ENCODE measurements at places on chromosomes 3 and 15.

DNA sequence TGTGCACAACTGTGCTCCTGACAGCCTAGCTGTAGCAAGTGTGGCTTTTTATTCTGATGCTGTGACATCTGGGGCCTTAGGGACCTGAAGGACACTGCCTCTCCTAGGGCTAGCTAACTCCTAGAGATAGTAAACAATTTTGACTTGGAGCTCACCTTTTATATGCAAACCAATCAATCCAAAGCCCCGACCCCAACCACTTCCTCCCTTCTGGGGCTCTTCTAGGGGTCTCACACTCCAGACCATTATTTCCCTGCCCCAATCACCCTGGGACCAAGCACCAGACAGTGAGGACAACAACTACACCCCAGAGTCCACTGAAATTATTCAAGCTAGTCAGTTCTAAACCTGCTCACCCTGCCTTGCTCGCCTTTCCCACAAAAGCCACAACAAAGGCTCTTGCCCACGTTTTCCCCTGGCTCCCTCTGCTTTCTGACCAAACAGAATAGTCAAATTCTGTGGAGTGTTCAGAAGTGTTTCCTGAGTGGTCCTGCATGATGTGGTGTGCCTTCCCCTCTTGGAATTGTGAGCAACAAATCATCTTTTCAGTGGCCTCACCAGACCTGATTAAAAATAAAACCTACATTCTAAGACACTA lies 84.2 kb upstream of the WNT5A start:
- DNase-seq = no peak
- H3K36me3 ChIP-seq = no peaks in the 10 kb centered on the region
- no peak overlapping the region for H3K4me3 ChIP-seq
- H3K4me1 ChIP-seq = no peaks in the 10 kb centered on the region

DNA sequence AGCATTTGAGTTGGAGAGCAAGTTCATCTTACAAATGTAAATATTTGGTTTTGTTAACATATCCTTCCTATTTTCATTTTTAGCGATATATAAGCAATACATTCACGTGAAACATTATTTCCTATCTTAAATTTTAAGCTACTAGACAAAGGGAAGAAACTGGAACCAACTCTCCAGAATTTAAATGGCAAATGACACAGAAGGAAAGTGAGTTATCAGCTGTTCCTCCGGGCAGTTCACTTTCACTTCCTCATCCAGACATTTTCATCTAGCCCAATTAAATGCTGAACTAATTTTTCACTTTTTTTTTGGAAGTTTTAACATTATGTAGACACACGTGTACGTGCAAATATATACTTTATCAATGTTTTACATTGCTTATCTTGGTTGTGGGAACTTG lies 58.7 kb downstream of the MORC1 start:
- H3K27ac ChIP-seq = no peak overlapping the region
- H3K27me3 ChIP-seq = peaks cover 45% of the 10 kb centered on the region
- no peak overlapping the region for H3K4me3 ChIP-seq
- no peak for DNase-seq
- H3K36me3 ChIP-seq = peaks cover 2% of the 10 kb centered on the region
- H3K4me1 ChIP-seq = peaks cover 7% of the 10 kb centered on the region

GRCh38 chr15:69522361-69522760 lies 69.7 kb downstream of the RPLP1 start:
- no peaks in the 10 kb centered on the region for H3K36me3 ChIP-seq
- H3K4me1 ChIP-seq = no peaks in the 10 kb centered on the region
- DNase-seq = no peak
- H3K27ac ChIP-seq = no peak overlapping the region
- peaks cover 15% of the 10 kb centered on the region for H3K27me3 ChIP-seq

DNA sequence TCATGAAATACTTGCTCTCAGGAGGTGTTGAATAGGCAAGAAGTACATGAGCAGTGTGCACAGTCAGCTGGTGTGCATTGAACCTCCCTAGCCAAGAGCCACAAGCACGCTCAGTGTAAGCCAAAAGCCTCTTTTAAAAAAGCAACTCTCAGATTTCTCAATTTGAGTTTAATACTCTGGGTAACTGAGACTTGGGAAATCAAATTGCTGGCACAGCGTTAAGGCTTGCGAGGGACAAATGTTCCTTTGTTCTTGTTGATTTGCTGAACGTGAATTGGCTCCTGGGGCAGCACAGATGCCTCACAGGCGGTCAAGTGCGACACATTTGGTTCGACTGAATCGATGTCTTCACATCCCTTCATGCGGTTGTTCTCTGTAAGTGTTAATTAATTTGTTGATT lies at the start of gene FAM240A:
FAM240A (plus strand) TSS at position 202 of the 400 bp plus-strand sequence; CDS start at position 361, 159 bp downstream.
- H3K4me1 ChIP-seq = peaks cover 2% of the 10 kb centered on the region
- H3K36me3 ChIP-seq = peaks cover 7% of the 10 kb centered on the region
- DNase-seq = no peak
- H3K27me3 ChIP-seq = peaks cover 37% of the 10 kb centered on the region

DNA sequence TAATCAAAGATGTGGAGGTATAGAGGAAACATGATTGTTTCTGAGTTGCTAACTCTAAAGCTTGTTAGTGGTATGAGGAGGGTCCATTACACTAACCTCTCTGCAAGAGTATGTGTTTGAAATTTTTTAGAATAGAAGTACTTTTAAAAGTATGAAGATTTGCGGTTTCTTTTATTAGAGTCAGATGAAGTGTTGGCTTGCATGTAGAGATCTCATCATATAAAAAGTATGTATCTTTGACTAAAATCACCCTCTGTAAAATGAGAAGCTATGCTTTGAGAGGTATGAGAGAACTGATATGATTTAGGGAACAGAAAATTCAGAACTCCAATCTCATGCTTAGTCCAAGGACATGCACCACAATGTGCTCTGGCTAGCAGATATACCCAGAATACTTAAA lies 140.4 kb upstream of the MBNL1 start:
- H3K36me3 ChIP-seq = no peaks in the 10 kb centered on the region
- H3K4me1 ChIP-seq = peaks cover 5% of the 10 kb centered on the region
- no peak overlapping the region for H3K4me3 ChIP-seq
- DNase-seq = no peak
- no peak overlapping the region for H3K27ac ChIP-seq

GRCh38 chr15:74175271-74176191 lies 2.0 kb downstream of the ISLR start:
- peaks cover 10% of the 10 kb centered on the region for H3K4me1 ChIP-seq
- no peak overlapping the region for H3K4me3 ChIP-seq
- no peaks in the 10 kb centered on the region for H3K36me3 ChIP-seq
- H3K27me3 ChIP-seq = peaks cover 45% of the 10 kb centered on the region

DNA sequence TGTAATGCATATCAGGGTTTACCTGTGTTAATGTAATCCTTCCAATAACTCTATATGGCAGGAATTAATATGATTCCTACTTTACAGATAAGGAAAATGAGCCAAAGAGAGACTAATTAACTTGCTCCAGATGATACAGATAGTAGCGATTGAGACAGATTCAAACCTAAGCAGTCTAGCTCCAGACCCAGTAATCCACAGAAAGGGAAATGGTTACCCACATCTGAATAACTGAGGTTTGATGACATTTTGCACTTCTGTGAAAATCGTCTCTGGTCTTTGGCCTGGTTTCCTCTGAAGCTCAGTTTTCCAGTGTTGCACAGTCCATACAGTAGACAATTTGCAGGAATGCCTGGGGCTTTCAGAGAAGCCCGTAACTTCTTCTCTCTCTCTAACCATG lies 177.1 kb upstream of the UMPS start:
- H3K36me3 ChIP-seq = peaks cover 11% of the 10 kb centered on the region
- H3K27me3 ChIP-seq = peaks cover 93% of the 10 kb centered on the region
- no peak overlapping the region for H3K27ac ChIP-seq
- DNase-seq = no peak
- H3K4me3 ChIP-seq = no peak overlapping the region

DNA sequence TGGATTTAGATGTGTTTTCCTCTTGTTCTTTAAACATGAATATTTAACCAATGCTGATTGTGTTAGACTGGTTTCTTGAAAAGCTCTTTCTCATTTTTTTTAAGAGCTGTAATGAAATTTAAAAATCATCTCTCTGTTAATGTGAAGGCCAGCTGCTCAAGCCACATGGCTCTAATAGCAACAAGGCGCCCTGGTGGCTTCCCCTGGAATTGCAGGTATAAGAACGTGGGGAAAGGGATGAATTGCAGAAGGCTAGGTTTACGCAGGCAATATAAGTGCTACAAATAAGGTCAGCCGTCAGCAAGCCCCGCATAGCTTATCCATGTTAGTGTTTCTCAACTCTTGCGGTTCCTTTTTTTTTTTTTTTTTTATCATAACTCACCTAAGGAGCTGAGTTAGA lies 108.5 kb downstream of the SAMMSON start:
- H3K4me1 ChIP-seq = no peaks in the 10 kb centered on the region
- no peak for DNase-seq
- H3K27me3 ChIP-seq = no peaks in the 10 kb centered on the region
- H3K36me3 ChIP-seq = no peaks in the 10 kb centered on the region

DNA sequence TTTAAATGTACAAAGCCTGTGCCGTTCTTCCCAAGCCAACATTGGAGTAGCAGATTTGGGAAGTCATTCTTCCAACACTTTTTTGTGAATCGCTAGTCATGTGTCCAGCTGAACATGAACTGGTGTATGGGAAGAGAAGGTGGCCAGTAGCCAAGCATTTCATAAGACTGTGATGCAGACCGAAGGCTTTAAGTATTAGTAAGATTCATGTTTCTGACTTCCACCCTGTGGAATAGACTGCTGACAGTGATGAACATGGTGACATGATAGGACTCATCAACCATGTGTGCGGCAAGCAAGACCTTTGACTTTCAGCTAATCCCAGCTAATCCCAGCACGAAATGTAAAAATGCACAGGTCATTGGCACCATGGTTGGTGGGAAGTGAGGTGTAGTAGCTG lies 48.3 kb upstream of the THSD4 start:
- H3K4me3 ChIP-seq = no peak overlapping the region
- no peak for DNase-seq
- no peaks in the 10 kb centered on the region for H3K4me1 ChIP-seq

DNA sequence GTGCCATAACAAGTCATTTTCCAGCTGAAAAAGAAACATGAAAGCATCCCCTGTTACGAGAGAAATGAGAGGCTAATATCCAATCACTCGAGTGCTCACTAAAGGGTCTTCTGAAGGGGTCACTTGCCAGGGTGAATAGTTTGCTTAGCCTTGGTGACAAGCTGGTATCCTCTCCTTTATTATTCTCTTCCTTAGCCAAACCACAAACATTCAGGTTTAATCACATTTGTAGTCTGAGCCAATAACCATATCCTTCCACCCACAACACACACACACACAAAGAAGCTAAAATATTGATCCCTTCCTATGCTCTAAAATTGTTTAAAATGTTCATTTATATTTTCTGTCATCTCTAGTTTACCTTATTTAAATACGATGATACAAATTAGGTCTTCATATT lies 240.5 kb upstream of the TMCO5A start:
- no peak overlapping the region for H3K4me3 ChIP-seq
- H3K4me1 ChIP-seq = no peaks in the 10 kb centered on the region
- no peak overlapping the region for H3K27ac ChIP-seq
- no peak for DNase-seq
- no peaks in the 10 kb centered on the region for H3K36me3 ChIP-seq

GRCh38 chr3:115790759-115791158 lies 167.4 kb downstream of the GAP43 start:
- H3K27ac ChIP-seq = no peak overlapping the region
- no peaks in the 10 kb centered on the region for H3K27me3 ChIP-seq
- no peak overlapping the region for H3K4me3 ChIP-seq
- no peak for DNase-seq
- no peaks in the 10 kb centered on the region for H3K36me3 ChIP-seq
- H3K4me1 ChIP-seq = peaks cover 24% of the 10 kb centered on the region

DNA sequence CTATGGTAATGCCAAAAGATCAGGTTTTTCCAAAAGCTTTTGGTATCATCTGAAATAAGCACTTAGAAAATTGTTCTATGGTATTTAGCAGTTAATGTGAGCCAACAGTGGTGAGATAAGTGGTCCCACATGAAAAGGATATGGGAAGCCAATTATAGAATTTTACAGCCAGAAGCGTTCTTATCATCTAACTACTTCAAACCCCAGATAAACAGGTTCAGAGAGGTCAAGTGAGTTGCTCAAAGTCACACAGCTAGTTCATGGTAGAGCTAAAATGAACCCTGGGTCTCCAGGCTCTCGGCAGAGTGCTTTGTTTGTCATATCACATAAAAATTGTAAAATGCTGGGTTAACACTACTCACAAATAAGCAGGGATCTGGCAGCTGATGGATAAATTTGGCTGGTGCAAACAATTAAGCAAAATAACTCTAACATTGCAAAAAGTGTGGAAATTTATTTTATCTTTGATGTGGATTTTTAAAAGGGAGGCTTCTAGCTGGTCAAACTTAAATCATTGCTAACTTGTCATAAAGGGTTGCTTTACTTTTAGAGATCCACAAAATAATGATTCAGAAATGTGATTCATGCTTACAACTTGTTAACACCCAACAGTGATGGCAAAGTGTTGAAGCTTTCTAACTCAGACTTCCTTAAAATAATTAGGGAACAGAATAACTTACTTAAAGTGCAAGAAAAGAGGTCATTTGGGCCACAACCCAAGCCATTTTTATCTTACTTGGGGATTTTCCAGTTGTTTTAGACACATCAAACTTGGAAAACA lies 202.8 kb upstream of the TBC1D5 start:
- H3K27me3 ChIP-seq = peaks cover 78% of the 10 kb centered on the region
- DNase-seq = no peak
- H3K27ac ChIP-seq = no peak overlapping the region
- no peaks in the 10 kb centered on the region for H3K4me1 ChIP-seq

DNA sequence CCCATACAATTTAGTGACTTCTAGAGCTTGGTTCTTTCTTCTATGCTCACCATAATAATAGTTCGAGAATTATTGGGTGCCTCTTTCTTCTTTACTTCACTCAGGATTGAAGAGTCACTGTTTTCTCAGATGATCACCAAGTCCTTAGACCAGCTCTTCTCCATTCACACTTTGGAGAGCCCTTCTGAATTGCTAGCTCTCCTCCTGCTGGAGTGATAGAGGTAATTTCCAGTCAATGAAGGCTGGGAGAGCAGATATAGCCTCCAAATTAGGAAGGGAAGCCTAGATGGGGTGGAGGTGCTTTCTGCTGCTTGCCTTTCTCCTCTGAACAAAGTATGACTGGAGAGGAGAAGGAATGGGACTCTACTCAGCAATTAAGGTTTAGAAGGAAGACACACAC lies 10.7 kb upstream of the BBX start:
- H3K27me3 ChIP-seq = peaks cover 43% of the 10 kb centered on the region
- no peak overlapping the region for H3K4me3 ChIP-seq
- no peak overlapping the region for H3K27ac ChIP-seq
- H3K4me1 ChIP-seq = no peaks in the 10 kb centered on the region

- H3K36me3 ChIP-seq = no peaks in the 10 kb centered on the region
- H3K27ac ChIP-seq = peak overlapping the region; percentile 85
- H3K4me3 ChIP-seq = peak overlapping the region; percentile 97
- H3K27me3 ChIP-seq = peaks cover 10% of the 10 kb centered on the region
- no peak for DNase-seq
- peaks cover 24% of the 10 kb centered on the region for H3K4me1 ChIP-seq
Observed at GRCh38 chr15:88912500-88912921, 668 bp downstream of the MFGE8 start.

DNA sequence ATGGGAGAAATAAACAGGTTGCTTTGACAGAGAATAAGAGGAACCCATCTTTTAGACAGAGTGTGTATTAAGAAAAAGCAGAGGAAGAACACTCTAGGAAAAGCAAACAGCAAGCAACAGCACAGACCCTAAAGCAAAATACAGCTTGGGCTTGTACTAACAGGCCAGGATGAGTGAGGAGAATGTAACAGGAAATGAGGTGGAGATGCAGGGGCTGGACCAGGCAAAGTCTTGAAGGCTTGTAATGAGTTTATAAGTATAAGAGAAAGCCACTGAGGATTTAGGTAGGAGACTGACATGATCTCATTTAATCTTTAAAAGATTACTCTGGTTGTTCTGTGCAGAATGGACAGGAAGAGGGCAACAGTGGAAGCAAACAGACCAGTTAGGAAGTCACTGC lies 4.9 kb downstream of the UBR1 start:
- DNase-seq = no peak
- no peaks in the 10 kb centered on the region for H3K27me3 ChIP-seq
- H3K36me3 ChIP-seq = peaks cover 13% of the 10 kb centered on the region
- no peak overlapping the region for H3K4me3 ChIP-seq
- peaks cover 55% of the 10 kb centered on the region for H3K4me1 ChIP-seq
